Hippocampal formation (tissue), 2 donors: ENCODE measurements at places on chromosomes 7 and 10.
A peak's percentile ranks its signal among the peaks of the same experiment; 100 is the strongest.

DNA sequence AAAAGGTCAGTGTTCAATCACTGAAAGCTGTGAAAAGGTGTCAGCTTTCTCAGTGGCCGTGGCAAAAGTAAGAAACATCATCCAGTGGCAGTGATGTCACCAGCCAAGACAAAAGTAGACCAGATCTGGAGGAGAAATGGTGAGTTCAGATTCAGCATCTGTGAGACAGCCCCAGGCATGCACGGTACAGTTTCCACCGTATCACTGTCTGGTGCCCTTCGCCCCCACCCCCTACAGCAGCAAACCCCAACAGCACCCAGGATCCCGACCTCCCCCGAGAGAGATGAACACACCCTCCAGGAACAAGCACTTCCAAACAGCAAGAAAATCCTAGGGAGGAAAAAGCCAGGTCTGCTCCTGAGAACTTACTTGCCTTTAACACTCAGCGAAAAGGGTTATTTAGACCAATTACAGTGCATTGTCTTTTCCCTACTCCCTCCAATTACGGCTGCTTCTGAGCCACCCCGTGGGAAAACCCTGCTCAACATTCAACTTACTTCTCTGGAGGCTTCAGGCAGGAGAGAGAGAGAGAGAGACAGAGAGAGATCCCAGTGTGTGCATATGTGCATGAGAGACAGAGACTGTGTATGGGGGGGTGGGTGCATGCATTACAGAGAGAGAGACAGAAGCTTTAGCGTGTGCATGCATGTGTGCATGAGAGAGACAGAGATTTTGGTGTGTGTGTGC is 189.6 kb downstream of the GRID1 start:
- DNase-seq: no peak

GRCh38 chr10:117112220-117112619 is 25.9 kb downstream of the VAX1 start:
- no peak for DNase-seq

- no peak for DNase-seq
Observed at GRCh38 chr10:63901881-63902280, 380.7 kb downstream of the REEP3 start.

DNA sequence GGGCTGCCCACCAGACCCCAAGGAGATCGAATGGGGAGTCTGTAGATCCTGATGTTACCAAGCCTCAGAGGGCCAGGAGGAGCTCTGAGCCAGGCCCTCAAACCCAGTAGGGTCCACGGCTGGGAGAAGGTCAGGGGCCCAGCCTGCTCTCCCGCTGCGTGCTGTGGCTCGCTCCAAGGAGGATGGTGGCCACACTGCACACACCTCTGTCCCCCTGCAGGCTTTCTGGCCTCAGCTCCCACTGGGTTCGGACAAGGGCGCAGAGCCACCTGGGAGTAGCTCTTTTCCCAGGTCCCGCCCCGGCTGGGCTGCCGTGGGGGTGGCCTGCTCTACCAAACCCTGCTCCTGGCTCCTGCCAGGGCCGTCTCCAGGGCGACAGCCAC is 175.8 kb downstream of the ZNF248 start:
- DNase-seq: no peak

- no peak for DNase-seq
Observed at GRCh38 chr7:124764051-124764846, 1.3 kb downstream of the GPR37 start.

- peak; percentile 35 for DNase-seq
Observed at GRCh38 chr10:14247377-14248116, 83.2 kb downstream of the FRMD4A start.

DNA sequence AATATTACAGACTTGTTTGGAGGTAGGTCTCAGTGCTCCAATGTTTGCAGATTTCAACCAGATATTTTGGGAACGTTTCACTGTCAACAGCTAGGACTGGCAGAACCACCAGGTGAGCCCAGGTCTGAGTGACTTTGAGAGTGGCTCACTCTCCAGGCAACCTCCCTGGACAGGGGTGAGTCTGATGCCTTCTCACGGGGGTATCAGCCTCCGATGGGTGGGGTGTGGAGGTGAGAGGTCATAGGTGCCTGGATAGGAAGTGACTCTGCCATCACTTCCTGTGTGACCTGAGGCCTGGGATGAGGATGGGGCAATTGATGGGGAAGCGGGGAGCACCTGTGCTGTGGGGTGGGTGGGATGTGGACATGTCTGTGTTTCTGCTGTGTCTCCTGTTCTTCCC is 4.6 kb downstream of the AZGP1 start:
- no peak for DNase-seq

GRCh38 chr7:28551331-28551730 is 139.0 kb downstream of the CREB5 start:
- DNase-seq: no peak

DNA sequence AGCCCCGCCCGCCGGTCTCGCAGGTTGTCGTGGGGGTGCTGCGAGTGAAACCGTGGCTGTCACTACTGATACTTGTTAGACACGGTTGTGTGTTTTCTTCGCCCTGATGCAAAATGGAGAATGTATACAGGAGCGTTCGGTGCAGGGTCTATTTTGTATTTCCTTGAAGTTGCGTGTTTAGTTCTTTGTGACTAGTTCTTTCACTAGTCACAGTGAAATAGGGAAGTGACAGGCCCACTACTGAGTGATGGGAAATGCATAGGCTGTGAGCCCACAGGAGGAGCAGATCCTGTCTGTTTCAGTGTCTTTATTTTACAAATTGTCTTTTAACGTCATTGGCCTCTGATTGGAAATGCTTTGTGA is 675 bp downstream of the ABRAXAS2 start:
- DNase-seq: no peak

DNA sequence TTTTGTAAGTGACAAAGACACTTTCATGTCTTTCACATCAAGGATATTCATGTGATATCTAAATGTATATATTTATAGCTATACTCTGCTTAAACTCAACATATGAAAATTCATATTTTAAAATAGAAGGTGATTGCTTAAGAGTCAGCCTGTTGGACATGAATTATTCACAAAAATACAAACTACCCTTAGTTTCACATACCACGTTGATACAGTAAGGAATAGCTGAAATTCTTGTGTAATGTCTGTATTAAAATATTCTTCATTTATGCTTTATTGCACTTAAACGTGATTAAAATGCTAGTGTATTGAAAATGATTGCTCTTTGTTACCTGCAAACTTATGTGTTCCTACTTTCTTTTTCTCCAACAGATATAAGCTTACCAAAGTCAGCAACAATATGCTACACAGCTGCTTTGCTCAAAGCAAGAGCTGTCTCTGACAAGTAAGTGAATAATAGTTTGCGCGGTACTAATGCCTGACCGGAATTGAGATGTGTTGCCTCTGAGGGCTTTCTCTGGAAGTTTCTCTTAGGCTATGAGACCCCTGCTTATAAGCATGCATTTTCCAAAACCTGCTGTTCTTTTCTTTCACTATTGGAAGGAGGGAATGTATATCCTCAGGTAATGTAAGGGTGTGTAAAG is 133.8 kb downstream of the WNT2 start:
- DNase-seq: no peak

DNA sequence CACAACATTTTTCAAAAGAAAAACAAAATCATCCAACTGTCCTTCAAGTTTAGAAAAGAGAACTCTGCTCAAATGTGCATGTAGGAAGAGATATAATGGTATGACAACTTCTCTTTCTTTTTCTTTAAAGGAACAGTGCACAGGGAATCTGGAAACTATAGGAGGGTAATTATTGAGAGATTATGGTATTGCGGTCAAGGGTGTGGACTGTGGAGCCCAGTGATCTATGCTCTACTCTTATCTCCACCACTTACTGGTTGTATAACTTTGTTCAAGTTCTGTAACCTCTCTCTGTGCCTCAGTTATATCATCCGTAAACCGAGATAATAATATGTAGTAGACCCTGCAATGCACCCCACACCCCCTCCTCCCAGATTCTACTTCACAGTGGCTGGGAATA is 69.8 kb upstream of the PCGF5 start:
- DNase-seq: no peak

- DNase-seq: no peak
Observed at GRCh38 chr10:132408823-132409666, 12.0 kb downstream of the PWWP2B start.

- no peak for DNase-seq
Observed at GRCh38 chr7:12637819-12638592, 49.4 kb upstream of the ARL4A start.

GRCh38 chr7:21361413-21362125 is 66.3 kb upstream of the SP4 start:
- DNase-seq: no peak

DNA sequence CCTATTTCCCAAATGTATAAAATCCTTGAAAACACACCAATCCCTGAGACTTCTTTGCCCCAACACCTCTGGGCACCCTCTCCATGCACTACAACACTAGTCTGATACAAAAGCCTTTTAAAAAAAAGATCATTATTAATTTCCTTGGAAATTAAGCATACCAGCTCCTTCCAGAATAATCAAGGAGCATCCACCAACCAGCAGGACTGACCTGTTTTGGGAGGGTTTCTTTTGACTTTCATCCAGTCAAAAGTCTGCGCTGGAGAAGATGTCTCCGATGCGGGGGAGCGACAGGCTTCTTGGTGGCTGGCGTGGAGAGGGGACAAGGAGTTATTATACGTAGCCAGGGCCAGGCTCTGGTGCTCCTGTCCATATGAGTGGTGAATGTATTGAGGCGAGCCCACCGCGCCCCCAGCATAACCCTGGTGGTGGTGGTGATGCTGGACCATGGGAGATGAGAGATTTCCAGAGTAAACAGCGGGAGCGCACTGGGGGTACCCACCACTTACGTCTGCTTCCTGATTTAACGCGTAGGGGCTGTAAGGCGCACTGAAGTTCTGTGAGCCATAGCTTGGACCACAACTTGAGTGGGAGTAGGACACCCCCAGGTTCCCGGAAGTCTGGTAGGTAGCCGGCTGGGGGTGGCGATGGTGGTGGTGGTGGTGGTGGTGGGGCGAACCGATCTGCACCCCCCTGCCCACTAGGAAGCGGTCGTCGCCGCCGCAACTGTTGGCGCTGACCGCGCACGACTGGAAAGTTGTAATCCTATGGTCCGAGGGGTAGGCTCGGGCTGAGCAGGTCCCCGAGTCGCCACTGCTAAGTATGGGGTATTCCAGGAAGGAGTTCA is 527 bp downstream of the HOXA1 start:
- DNase-seq: no peak

DNA sequence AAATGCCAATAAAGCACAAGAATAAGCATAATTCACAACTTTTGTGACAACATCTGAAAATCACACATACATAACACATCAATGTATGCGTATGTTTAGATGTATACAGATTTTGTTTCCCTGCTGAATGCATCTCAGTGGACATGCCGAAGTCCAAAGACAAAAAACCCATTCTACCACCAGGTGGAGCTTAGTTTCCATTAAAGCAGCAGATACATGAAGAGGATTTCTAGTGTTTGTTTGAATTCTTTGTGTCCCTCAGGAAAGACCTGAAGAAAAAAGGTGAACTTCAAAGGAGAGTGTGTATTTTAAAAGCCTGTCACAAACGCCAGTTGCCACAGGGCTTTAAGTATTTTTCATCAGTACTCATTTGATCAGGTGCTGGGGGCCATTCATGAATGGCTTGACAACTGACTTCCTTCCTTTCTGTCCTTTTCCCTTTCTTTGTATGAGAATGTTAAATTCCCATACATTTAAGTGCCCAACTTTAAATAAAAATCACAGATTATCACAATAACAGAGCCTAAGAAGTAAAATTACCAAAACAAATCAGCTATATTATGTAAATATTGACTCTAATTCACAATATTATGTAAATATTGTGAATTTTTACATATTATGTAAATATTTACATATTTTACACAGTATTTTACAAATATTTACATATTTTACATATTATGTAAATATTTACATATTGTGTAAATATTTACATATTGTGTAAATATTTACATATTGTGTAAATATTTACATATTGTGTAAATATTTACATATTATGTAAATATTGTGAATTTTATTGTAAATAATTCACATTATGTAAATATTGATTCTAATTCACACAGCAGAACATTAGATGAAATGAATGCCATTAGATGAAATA is 343.0 kb downstream of the CRPPA start:
- DNase-seq: no peak

GRCh38 chr10:92267343-92267742 is 23.5 kb downstream of the CPEB3 start:
- no peak for DNase-seq

- DNase-seq: no peak
Observed at GRCh38 chr10:119278126-119278709, 70.8 kb downstream of the GRK5 start.

GRCh38 chr7:105256761-105257231 is 131.9 kb downstream of the SRPK2 start:
- no peak for DNase-seq

- DNase-seq: no peak
Observed at GRCh38 chr10:115653473-115653872, 560.3 kb downstream of the ATRNL1 start.

GRCh38 chr7:72156671-72157070 is 255.5 kb downstream of the CALN1 start:
- DNase-seq: no peak

DNA sequence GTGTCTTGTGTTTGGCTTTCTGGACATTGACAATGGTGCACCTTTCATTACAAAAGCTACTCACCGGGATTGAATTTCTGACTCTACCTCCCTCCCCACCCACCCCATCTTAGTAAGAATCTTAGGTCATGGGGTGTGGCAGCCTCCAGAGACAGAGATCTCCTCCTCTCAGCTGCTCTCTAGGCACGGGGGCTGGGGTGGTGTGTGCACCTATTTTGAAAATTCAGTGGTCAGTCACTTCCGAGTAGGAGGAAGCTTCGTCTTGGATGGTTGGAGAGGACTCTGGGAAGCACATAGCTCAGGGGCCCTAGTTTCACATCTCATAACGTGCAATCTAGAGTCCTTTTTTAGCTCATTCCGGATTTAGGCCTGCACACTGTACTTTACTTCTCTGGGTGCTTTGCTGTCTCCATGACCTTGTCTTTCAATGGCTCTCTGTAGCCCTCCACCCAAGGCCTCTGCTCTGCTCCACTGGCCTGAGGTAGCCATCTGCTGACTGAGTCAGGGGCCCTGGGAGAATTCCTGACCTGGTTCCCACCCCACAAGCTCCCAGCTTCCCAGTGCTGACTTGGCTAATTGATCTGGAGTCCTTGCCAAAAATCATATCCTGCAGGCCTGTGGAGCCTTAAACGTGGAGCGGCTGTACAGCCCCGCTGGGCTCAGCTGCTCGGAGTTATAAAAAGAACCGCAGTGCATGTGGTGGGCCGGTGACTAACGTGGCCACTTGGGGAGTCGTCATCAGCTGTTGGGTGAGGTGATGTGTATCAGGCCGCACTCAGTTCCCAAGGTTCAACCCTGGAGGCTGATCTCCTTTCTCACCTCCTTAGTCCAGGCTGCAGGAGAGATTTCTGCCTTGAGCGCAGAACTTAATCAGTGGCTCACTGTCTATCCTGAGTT is 19.3 kb upstream of the ADAMTS14 start:
- DNase-seq: no peak

- DNase-seq: no peak
Observed at GRCh38 chr10:80539421-80540031, 1.8 kb downstream of the SH2D4B start.

GRCh38 chr10:73590881-73591799 is at the start of gene USP54:
TSS of gene USP54 (minus strand) at chr10:73591342. CDS start at chr10:73575658, 15,684 bp downstream.
- peak; percentile 32 for DNase-seq
